ENCODE measurements at places on chromosomes 16 and 17.

- DNase-seq: no peak
These were observed 16.1 kb downstream of the STAT5A start for GRCh38 chr17:42304187-42305030.

GRCh38 chr17:855569-855968 is 73.4 kb downstream of the MRM3 start:
- no peak for DNase-seq

DNA sequence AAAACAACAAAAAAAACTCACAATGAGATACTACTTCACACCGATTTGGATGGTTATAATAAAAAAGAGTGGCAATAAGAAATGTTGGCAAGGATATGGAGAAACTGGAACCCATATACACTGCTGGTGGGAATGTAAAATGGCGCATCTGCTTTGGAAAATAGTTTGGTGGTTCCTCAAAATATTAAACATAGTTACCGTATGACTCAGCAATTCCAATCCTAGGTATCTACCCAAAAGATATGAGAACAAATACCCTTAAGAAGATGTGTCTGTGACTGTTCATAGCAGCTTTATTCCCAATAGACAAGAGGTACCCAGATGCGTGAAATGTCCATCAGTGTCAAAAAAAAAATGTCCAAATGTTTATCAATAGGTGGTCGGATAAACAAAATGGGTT is 7.2 kb downstream of the CPPED1 start:
- no peak for DNase-seq

DNA sequence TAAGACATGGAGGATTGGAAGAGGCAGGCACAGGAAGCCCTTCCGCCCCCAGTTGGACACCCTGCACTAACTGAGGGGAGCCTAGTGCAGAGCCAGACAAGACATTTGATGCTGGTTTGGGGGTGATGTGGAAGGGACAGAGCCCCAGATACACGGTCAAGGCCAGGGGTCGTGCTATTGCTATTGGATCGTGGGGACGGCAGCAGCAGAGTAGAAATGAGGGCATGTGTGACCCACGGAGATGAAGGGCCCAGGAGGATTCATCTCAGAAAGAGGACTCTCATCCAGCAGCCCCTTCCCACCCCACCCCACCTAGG is 2.0 kb upstream of the VAMP2 start:
- DNase-seq: no peak

GRCh38 chr17:82052638-82053059 is 951 bp downstream of the GPS1 start:
- no peak for DNase-seq

DNA sequence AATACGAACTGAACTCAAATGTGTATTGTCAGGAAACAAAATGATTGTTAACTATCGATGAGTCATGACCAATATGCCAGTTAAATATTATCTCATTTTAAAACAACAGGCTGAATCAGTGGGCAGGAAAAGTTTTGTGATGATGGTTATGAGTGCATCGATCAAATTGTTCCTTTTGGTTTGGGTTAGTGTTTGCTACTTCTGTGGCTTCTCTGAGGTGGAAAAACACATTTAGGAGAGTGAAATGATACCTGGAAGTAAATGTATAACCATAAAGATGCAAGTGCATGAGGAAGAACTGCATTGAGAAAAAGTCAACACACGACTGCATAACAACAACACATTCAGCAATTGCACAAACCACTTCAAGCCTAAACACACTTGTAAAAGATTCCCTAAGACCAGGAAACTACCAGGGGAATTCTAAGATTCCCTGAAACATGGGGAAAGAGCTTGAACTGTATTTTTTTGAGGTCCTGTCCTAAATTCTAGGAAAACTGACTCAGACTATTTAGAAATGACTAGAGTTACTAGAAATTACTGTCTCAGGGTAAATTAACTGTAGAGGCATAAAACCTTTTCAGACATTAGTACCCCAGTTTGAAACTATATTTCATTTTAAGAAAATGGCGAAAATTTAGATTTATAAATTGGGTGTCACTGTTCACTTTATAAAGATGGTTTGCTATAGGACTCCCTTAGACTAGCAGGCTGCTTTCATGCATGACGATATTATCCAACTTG is 44.8 kb downstream of the CDYL2 start:
- DNase-seq: no peak

DNA sequence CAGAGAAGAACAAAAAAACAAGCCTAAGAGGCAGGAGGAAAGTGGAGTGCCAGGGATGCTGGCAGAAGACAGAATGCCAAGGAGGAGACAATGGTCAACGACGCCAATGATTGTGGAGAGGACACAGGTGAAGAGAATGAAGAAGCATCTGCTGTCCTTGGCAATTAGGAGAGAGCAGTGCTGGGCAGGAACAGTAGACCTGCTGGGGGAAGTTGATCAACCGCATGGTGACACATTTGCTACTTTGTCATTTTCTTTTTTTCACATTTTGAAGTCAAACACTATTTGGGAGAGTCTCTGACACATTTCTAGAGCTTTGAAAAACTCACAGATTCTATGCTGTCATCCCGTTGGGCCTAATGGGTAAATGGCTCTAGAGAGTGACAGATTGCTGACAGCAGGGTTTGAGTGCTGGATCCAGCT is 1.1 kb upstream of the PIK3R6 start:
- DNase-seq: no peak

GRCh38 chr17:8935191-8935590 is 30.3 kb downstream of the PIK3R5 start:
- peak; percentile 71 for DNase-seq

DNA sequence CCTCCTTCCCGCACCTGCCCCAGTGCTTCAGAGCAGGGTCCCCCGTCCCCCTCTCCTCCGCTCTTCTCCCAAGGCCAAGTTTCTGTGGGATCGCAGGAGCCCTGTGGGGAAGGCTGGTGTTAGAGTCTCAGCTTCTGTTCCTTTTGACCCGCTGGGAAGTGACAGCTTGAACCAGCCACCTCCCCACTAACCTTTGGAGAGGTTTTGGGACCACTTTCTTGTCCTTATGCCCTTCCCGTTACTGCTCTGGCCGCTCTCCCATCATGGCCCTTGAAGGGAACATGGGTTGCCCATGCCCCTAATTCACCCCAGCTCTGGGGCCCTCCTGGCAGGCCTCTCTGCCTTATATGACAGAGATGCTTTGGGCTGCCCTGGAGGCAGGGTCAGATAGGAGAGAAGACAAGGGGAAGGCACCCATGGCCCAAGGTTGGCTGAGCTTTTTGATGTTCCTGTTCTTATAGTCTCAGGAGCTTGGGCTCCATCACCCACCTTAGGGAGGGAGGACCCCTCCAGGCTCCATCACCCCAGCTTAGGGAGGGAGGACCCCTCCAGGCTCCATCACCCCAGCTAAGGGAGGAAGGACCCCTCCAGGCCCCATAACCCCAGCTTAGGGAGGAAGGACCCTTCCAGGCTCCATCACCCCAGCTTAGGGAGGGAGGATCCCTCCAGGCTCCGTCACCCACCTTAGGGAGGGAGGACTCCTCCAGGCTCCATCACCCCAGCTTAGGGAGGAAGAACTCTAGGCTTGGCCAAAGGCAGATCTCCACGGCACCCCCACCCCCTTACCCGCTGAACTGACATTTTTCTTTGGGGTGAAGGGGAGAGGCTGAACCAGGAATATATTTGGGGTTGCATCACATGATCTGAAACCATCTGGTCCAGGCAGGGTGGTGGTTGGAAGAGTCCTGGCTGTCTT is 45.0 kb downstream of the NT5M start:
- DNase-seq: no peak

GRCh38 chr16:48250520-48251278 is 3.4 kb upstream of the ABCC11 start:
- DNase-seq: no peak

DNA sequence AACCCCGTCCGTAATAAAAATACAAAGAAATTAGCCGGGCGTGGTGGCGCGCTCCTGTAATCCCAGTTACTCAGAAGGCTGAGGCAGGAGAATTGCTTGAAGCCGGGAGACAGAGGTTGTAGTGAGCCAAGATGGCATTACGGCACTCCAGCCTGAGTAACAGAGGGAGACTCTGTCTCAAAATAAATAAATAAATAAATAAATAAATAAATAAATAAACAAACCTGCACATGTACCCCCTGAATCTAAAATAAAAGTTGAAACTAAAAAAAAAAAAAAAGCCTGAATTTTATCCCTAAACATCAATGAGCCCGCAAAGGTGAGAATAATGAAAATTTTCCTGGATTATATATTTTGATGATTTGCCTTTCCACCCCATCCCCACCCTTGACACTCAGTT is 124.7 kb downstream of the CDH11 start:
- DNase-seq: no peak

- no peak for DNase-seq
These were observed 31.9 kb upstream of the CPHXL start for GRCh38 chr16:75758215-75758614.

DNA sequence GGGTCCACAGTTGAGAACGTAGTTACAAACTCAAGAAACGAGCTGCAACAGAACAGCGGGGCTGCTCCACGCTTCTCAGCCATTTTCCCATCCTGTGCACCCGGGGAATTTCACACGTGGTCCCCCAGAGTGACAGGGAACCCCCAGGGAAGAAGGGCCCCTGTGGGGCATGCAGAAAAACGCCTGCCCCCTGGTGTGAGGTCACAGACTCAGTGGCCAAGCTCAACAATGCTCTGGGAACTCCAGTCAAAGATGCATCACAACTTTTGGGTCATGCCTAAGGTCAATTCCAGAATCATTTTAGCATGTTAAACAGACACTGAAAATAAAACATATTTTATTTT is 115.4 kb downstream of the ZNF778 start:
- no peak for DNase-seq
